Stimulated activated CD4-positive, alpha-beta T cell treated with anti-CD3 and anti-CD28 coated beads, Interleukin-15, amount 100 ng/mL, for 48 hours (primary cell): ENCODE measurements at places on chromosomes 16 and 17.

DNA sequence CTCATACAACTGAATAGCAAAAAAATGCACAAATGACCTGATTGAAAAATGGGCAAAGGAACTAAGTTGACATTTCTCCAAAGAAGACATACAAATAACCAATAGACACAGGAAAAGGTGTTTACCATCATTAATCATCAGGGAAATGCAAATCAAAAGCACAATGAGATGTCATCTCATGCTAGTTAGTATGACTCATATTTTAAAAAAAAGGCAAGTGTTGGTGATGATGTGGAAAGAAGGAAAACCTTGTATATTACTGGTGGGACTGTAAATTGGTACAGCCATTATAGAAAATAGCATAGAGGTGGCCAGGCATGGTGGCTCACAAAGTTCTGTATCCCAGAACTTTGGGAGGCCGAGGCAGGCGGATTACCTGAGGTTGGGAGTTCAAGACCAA is 232.5 kb upstream of the ZFHX3 start:
- DNase-seq: no peak

DNA sequence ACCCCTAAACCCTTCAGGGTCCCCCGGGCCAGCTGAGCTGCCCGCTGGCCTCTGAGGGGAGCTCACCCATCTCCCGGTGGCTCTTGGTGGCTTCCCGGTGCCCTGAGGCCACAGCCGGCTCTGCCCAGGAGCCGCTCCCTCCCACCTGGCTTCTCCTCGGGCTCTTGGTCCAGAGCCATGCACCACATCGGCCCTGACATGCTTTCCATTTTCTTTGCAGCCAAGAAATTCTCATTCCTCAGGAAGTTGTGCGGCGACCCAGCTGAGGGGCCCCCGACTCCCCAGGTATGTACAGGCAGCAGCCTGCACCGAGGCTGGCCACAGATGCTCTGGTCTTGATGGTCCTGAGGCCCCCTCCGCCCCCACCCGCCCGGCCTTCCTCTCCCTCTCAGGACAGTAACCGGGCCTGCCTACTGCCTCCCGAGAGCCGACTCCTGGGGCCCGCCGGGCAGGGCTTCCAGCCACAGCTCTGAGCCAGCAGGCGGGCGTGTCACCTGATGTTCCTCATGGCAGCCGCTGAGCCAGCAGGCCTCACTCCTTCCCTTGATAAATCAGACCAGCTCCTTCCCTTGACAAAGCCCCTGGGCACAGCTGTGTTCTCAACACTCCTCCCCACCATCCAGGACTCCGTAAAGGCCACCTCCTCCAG is 28.4 kb upstream of the ZFPM1 start:
- DNase-seq: no peak

DNA sequence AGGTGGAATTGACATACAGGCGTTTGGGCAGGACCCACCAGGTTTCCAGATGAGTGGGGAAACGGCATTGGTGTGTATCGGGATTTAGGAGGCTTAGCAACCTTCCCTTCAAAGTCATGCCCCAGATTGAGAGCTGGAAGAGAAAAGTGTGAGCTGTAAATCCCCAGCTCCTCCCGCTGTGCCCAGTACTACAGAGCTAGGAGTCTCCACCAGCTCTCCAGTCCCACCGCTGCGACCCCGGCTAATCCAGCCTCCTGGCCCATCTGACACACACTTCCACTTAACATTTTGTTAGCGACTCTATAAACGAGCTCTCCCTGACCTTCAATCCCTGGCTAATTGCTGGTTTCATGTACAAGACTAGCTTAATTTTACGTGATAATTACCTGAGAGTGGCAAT is 29.9 kb upstream of the LHX1 start:
- no peak for DNase-seq

DNA sequence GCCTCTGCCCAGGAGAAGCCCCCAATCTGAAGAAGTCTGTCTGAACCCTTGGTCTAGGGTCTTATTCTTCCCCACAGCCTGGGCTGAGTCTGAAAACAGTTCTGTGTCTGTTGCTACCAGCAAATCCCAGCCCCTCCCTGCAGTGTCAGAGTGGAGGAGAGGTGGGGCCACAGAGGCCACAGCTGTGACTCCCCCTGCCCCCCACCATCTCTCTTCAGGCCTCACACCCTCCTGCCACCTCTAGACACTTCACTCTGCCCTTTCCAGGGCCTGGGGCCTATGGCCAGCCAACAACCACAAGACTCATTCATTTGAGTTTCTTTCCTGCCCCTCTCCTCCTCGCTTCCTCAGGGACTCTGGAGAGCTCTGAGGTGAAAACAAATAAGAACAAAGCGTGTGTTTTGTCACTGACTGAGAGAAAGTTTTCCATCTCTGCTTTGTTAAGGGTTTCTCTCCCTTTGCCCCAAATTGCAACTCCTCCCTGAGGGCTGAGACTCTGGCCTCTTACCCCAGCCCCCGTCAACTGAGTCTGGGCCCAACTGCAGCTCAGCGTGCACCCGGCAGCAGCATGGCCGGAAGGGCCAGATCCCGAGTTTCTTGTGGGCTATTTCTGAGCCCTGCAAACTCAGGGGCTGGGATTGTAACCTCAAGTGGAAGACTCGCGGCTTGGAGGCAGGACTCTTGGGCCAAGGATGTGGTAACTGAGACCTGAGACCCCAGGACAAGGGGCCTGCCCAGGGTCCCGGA is 13.2 kb downstream of the C17orf50 start:
- no peak for DNase-seq

- DNase-seq: peak; percentile 96
Measured at GRCh38 chr17:50866261-50866949, at the start of gene TOB1. TSS of gene TOB1 (minus strand) at chr17:50866354. CDS start at chr17:50864017, 2,337 bp downstream.

DNA sequence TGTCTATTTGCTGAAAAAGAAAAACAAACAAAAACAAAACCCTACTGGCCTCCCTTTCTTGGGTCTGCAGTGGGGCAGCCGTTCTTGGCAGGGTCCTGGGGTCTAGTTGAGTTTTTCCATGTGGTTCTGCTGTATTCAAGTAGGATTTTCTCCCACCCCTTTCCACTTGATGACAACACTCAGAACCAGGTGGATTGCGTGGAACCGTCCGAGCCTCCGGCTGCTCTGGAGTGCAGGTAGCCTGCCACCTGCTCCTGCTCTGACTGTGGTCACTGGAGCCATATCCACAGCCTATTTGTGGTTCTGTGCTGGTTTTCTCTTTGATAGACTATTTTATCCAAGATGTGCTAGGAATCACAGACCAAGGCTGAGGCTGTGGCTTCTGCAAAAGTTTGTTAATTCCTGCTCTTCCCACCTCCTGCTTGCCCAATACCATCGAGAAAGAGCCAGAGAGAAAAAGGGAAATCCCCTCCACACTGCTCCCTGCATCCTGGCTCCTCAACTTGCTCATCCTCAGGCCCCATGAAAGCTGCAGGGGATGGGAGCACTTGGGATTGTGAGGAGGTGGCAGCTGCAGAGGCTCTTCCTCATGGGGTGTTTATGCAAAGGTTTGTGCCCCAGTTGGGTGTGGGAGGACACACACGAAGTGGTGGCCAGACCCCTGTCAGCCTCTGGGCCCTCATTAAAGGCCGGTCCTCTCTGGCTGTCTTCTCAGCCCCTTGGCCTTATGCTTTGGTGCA is 377.8 kb upstream of the TNRC6C start:
- no peak for DNase-seq

DNA sequence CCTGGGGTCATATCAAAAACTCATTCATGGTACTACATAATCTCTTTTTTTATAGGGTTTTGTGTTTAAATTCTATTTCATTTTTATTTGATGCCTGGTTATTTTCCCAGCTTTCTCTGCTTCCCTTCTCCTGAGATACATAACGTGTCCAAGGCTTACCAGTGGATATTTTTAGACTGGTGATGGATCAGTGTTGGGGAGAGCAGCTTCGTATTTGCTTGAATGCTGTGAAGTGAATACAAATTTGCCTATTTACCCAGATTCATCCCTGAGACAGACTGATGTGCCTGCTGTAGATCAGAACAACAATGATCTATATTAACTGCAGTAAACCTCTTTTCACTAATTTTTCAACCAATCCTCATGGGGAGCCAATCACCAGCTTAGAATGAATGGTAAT is 43.2 kb upstream of the FOXJ1 start:
- no peak for DNase-seq

- no peak for DNase-seq
Measured at GRCh38 chr17:77510133-77510796, 369.5 kb downstream of the SEC14L1 start.

DNA sequence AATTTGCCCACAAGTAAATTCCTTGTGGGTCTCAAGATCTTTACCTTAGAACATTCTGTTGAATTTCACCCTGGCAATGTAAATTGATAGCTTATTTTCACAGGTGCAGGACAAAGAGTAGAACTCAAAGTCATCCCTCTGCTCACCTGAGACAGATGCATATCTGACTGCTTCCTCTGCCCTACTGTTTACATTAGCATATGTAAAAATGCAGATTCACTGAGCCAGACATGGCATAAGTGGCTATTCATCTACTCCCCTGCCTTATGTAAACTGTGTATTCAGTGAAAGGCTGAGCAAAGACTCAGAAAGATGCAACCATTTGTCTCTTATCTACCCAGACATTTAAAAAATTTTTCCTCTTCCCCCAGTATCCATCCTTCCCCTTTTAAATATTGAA is 22.3 kb upstream of the MILR1 start:
- no peak for DNase-seq

GRCh38 chr17:72332367-72332766 is 211.5 kb downstream of the SOX9 start:
- no peak for DNase-seq

DNA sequence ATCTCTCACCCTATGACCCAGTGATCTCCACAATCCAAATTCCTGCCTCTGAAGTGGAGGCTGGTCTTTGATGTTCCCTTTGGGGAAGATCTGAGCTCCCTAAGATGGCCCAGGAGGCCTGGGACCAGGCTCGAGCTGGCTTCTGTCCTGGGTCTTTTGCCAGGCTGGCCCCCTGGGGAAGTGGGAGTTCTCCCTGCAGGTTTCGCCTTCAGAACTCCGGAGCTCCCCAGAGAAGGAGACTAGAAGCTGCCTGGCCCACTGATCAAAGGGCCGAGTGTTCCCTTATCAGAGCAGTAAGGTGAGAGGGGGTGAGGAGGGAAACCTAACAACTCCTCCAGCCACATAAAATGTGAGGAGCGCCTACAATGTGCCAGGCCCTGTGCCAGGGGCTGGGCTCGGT is 147.1 kb downstream of the IRF8 start:
- DNase-seq: no peak

DNA sequence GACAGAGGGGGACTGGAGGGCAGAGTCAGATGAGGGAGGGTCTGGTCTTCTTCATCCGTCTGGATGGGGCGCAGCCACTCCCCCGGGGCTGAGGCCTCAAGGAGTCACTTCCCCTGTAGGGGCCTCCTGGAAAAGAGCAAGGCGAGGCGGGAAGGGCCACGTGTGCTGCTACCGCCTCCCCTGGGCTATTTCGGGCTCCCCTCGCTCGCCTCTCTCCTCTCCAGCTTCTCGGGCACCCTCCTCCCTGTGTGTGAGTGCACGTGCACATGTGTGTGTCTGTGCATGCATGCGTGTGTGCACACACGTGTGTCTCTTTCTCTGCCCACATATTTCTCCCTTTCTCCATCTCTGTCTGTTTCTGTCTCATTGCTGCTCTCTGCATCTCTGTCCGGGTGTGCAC is 10.1 kb downstream of the GSG1L start:
- no peak for DNase-seq

DNA sequence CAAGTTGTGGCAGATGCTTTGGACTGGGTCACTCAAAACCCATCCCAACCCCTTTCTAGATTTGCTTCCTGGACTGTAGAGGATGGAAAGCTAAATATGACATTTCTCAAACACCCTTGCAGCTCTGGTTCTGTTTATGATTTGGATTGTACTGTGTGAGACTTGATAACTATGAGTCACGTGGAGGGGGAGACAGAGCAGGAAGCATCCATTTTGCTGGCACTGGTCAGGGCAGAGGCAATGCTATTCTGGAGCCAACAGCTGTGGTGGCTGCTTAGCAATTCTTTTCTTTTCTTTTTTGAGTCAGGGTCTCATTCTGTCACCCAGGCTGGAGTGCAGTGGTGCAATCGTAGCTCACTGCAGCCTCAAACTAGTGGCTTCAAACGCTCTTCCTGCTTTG is 13.6 kb upstream of the TERF2 start:
- DNase-seq: no peak

GRCh38 chr16:82203198-82203597 is 33.2 kb upstream of the MPHOSPH6 start:
- no peak for DNase-seq

DNA sequence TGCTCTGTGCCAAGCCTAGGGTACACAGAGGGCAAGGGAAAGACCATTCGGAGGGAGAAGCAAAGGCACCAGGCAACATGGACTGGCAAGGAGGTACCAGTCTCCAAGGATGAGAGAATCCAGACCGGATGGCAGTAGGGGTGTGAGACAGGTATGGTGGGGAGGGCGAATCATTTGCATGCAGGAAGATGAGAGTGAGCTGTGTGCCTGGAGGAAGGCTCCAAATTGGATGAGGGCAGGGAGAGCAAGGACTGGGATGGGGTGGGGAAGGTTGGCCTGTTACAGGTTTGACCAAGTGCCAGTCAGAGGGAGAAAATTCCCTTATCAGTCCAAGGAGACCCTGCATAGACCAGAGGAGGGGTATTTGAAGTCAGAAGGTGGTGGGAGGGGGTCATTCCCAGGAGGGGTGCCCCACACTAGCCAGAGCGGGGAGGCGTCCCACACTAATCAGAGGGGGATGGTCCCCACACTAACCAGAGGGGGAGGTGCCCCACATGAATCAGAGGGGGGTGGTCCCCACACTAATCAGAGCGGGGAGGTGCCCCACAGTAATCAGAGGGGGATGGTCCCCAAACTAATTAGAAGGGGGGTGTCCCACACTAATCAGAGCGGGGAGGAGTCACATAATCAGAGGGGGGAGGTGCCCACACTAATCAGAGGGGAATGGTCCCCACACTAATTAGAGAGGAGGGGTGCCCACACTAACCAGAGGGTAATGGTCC is 737 bp downstream of the CANT1 start:
- no peak for DNase-seq

DNA sequence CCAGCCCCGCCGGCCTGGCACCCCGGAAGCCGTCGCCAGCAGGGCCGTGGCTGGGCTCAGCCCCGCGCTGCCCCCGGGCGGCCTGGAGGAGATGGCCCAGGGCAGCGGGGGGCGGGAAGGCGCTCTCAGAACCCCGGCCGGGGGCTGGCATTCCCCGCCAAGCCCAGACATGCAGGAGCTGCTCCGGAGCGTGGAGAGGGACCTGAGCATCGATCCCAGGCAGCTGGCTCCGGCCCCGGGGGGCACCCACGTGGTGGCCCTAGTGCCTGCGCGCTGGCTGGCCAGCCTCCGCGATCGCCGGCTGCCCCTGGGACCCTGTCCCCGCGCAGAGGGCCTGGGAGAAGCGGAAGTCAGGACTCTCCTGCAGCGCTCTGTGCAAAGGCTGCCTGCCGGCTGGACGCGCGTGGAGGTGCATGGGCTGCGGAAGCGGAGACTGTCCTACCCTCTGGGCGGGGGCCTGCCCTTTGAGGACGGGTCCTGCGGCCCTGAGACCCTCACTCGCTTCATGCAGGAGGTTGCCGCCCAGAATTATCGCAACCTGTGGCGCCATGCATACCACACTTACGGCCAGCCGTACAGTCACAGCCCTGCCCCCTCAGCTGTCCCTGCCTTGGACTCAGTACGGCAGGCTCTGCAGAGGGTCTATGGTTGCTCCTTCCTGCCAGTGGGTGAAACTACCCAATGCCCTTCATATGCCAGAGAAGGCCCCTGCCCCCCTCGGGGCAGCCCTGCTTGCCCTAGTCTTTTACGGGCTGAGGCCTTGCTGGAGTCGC is 551 bp downstream of the WDR81 start:
- no peak for DNase-seq
